ENCODE measurements at places on chromosomes 5 and 9.
A peak's percentile ranks its signal among the peaks of the same experiment; 100 is the strongest.

DNA sequence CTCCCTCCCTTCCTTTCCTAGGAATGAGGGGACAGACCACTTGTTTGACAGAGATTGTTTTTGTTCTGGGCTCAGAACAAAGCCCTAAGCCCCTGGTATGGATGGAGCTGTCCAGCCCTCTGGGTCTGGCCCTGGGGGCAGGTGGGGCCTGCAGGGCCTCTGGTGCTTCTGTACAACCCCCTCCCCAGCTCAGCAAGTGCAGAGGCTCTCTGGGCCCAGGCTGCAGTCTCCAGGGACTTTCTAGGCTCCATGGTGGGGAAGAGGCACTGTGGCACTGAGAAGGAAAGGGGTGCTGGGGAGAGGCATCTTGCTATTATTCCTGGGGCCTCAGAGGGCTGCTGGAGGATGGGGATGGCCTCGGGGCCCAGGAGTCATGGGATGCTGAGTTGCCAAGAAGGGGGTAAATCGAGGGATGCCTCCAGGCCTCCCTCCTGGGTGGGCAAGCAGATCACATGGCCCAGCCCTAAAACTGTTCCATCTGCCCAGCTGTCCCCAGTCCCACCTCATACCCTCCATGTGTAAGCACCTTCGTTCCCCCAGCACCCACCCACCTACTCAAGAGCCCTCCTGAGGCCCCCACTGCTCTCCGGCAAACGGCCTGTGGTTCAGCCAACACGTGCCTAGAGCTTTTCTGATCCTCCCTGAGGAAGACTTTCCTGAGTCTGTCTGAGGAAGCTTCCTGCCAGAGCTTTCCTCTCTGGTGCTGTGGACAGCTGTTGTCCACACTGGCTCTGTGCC, 225.7 kb downstream of the CACNA1B start:
- DNase-seq, result no peak

DNA sequence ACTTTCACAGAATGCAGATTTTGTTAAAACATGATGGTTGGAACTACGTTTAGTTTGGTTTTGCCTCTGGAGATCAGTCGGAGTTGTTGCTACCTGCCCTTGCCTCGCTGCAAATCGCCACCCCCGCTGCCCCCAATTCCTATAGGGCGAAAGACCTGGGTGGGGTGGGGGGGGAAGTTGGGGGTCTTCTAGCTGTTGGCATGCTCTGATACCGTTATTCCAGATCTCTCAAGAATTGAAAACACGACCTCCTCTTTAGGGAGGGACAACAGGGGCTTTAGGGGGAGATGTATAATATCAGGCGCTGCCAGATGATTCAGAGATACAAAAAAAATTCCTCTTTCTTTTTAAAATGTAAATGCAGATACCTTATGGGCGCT, 36.4 kb upstream of the NFIB start:
- DNase-seq, result no peak

GRCh38 chr5:1502046-1502736, 21.6 kb downstream of the LPCAT1 start:
- peak; percentile 95 for DNase-seq

- DNase-seq, result no peak
Observed at GRCh38 chr9:89864731-89865130, 259.9 kb downstream of the GADD45G start.

GRCh38 chr9:83384214-83384613, 154.0 kb downstream of the FRMD3 start:
- no peak for DNase-seq

GRCh38 chr5:132315529-132316067, 21.4 kb downstream of the SLC22A4 start:
- no peak for DNase-seq

- no peak for DNase-seq
Observed at GRCh38 chr9:89006267-89006666, 15.0 kb downstream of the S1PR3 start.

DNA sequence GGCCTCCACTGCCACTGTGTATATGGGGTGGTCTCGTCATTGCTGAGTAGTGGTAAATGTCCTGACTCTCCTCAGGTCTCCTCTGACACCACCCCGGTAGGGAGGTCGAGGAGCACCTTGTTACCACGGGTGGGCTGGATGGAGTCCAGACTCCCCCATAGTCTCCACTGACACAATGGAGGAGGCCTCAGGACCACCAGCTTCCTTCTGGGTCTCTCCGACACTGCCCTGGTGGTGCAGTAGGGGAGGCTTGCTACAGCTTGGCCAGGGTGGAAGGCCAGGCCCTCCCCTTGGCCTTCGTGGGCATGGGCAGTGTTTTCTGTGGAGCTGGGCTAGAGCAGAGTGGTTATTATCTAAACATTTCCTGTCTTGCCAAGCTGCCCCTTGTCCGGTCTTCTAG, 15.4 kb upstream of the SH3PXD2B start:
- DNase-seq, result no peak

- no peak for DNase-seq
Observed at GRCh38 chr5:147860641-147861025, 17.9 kb upstream of the SCGB3A2 start.

GRCh38 chr5:17720071-17720470, 85.8 kb downstream of the TAF11L14 start:
- DNase-seq, result no peak

- no peak for DNase-seq
Observed at GRCh38 chr5:65779643-65780042, 57.6 kb downstream of the NLN start.

GRCh38 chr5:72166070-72166979, 59.0 kb downstream of the MAP1B start:
- DNase-seq, result no peak

GRCh38 chr5:132363431-132364112, 5.9 kb upstream of the SLC22A5 start:
- DNase-seq, result peak; percentile 69

DNA sequence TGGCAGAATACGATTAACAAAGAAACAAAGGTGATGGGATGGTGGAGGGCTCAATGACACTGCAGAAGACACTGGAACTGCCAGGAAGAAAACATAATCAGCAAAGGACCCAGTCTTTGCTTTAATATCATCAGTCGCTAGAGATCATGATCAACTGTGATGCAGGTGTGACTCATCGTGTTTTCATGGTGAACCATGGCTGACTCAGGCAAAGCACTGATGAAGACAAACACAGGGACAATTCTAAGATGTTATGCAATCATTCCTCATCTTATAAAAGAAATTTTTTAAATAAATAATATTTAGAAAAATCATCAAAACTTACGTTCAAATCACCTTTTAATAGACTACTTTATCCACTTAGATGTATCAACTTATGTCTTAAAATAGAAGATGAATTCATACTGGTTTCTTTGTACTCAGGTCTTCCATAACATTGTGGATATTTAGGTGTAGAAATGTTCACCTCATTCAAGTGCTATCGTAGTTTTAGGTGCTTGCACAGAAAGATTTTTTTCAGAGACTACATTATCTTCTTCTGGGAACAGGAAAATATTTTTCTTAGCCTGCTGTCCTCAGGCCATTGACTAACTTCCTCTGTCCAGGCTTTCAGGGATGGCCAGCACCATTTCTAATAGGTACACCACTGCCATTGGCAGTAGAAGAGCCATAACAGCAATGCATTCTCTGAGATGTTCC, 673.4 kb upstream of the MEF2C start:
- DNase-seq, result peak; percentile 57

DNA sequence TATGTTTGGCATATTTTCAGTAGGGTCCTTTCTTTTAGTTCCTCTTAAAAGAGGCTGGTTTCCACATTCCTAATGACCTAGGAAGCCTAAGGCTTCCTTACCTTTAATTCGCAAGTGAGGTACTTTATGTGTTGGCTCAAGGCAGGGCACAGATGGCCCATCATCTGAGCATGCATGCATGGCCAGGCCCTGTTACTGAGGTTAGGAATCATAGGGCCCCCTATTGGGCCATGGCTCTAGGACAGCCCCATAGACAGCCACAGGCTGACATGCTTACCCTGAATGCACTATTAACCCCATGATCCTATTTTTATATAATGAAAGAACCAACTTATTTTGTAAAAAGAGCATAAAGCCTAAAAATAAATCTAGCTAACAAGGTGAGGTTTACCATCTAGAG, 271.4 kb downstream of the ELAVL2 start:
- DNase-seq, result no peak

DNA sequence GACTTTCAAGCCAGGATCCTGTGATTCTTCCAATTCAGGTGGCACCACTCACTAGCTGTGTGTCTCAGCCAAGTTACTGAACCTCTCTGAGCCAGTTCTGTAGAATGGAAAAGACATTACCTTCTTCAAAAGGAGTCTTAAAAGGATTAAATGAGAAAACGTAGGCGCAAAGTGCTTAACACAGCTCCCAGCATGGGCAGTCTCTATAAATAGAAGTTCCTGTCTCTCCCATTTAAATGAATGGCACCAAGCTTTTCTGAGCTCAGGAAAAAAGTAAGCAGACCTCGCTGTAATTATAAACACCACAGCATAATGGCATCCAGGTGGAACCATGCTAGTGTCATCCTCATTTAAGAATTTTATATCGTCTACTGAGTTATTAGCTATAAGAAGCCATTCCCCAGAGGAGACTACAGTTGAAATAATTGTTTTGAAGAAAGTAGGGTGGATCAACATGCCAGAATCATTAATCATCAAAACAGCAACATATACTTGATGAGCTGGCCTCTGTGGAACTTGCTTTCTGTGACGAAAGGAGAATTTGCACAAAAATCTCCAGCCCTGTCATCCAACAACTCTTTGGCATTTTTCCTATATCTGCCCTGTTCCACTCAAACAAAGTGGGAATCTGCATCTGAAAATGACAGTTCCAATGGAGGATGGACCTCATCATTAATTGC, 188.9 kb downstream of the SPOCK1 start:
- DNase-seq, result no peak

DNA sequence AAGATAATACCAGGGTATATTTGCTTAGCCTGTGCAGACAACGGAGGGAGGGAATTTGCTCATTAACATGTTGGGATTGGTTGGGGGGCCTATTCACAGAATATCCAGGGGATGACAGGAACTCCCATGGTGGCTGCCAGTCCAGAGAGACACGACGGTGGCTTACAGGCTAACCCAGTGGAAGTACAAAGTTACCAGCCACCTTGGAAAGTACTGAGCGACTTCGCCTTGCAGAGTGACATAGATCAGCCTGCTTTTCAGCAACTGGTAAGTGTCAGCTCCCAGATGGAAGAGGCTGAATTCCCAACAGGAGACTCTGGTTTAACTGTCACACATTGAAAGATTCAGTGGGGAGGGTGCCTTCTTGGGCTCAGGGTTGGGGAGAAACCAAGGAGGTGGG, 7.9 kb downstream of the ISL1 start:
- DNase-seq, result no peak

- no peak for DNase-seq
Observed at GRCh38 chr9:86968258-86968920, 21.1 kb upstream of the GAS1 start.
